NCI-H510A treated with DMSO at 0.1 percent for 48 hours (cell line): ENCODE measurements at places on chromosomes 13 and 19.

- DNase-seq, result peak; percentile 27
Observed at GRCh38 chr13:97182111-97182890, 39.8 kb upstream of the MBNL2 start.

DNA sequence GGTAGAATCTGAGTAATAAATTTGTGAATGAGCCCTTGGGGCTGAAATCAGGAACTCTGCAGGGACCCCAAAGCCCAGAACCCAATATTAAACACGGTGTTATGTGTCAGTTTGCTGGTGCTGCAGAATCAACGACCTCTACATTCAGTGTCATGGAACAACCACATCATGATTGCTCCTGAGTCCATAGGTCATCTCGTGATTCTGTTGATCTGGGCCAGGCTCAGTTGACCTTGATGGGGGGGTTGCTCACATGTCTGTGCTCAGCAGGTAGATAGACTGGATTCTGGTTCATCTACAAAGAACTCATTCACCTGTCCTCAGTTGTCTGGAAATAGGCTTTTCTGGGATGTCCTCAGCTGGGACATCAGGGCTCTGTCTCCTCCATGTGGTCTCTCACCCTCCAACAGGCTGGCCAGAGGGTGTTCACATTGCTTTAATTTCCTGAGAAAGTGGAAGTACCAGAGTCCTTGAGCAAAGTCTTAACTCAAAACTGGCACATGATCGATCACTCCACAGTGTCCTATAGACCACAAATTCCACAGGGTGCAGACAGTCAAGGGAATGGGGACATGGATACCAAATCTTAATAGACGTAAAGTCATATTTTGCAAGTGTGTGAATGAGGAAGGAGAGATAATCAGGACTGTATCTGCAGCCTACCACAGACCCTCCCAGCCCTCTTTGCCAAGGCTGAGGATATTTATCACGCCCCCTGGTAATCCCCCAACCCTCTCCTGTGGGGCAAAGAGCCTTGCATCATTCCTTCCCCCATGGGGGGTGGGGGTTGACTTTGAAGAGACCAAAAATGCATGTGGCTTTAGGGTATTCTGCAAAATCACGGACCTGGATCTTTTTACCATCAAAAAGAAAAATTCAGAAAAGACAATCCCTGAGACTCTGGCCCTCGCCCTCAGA is 39.3 kb upstream of the IGFL1 start:
- no peak for DNase-seq

GRCh38 chr13:77429320-77430142 is 102.6 kb upstream of the MYCBP2 start:
- DNase-seq, result no peak

- no peak for DNase-seq
Observed at GRCh38 chr13:33372251-33372919, 86.8 kb upstream of the STARD13 start.

- DNase-seq, result no peak
Observed at GRCh38 chr13:23620613-23621315, 50.6 kb downstream of the TNFRSF19 start.

DNA sequence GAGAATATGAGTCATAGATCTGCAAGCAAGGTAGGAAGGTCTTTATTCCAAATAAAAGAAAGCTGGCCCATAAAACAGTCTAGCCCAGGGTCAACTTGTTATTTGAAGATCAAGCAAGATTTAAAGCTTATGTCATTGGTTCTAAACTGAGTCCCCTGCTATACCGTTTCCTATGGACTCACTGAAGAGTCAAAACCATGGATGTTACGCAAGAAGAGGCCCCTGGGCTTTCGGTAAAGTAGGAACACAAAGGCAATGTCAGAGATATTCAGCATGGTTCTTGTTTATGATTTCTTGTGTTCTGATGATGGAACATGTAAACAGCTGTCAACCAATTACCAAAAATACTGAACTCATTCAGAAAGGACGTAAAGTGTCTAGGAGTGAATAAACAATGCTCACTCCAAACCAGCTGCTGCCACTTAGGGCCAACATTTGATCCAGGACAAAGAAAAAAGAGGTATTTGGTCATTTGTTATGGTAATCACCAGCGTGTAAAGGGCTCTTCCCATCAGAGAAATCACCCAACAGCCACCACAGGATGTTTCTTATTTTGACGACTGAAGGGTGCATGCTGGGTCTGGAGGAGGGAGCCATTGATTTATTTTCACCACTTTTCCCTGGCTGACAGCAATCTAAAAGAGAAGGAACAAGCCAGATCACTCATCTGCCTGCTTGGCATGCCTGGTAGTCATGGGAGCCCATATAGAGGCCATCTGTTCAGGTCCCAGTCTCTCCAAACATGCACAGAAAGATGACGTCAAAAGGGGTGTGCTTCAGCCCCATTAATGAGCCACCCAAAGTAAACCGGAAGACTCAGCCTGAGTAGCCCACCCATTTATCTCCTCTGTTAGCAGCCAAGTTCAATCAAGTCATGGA is 68.3 kb downstream of the FGF14 start:
- DNase-seq, result peak; percentile 48
